Choroid plexus epithelial cell (primary cell): ENCODE measurements at places on chromosomes 7 and 10.

- no peak for DNase-seq
Observed at GRCh38 chr7:42953994-42954393, 21.8 kb downstream of the MRPL32 start.

- no peak for DNase-seq
Observed at GRCh38 chr10:23606456-23606855, 167.6 kb downstream of the OTUD1 start.

- DNase-seq = no peak
Observed at GRCh38 chr10:111954386-111954785, 229.2 kb downstream of the GPAM start.

GRCh38 chr7:138245216-138245615 is 169.0 kb downstream of the AKR1D1 start:
- peak; percentile 23 for DNase-seq

GRCh38 chr7:6430271-6430940 is 17.3 kb downstream of the DAGLB start:
- DNase-seq = peak; percentile 81

DNA sequence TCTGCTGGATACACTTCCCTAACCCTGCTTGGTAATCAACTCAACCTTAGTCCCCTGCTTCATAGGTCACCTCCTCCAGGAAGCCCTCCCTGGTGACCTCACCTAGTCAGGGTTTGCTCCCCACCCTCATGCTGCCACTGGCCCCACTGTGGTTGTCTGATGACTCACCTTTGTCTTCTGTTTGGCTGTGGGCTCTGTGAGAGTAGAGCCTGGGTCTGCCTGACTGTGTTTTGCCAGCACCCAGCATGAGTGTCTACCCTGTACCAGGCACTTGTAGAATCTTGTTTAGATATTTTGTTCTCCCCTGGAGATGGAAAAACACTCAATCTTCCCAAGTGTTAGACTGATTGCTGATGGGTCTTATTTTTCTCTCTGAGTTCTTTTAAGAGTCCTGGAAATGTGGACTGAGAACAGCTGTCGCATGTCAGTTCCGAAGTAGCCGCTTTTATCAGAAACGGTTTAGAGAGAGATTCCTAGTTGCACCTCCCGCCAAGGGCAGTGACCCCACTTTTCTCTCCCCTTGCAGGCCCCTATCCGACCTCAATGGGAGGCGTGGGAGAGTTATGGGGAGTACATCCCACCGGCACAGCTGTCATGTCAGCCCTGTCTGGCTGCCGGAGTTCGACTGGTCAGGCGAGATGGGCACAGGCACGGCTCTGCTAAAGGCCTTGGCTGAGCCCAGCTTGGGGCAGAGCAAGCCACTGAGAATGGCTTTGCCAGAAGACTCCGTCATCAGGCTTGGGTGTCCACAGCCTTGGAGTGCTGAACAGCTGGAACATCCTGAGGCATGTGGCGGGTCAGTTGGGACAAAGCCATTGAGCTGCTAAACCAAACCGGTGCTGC is 134.3 kb downstream of the GRK5 start:
- peak; percentile 91 for DNase-seq

- DNase-seq = no peak
Observed at GRCh38 chr7:75991531-75992082, 2.8 kb downstream of the TMEM120A start.

DNA sequence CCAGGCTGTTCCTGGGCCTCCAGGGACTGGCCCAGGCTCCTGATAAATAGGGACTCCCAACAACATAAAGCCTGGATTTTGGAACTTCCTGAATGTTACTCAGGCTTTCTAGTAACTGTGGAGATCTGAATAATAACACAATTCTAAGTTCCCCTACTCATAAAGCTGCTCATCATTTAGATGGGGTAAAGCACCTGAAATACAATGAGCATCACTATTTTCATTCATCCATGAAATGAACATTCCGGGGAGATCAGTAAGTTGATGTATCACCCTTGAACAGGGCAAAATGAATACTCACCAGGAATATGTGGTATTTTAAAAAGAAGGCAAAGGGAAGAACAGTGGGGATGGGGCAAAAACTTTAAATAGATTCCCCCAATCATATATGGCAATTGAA is 48.3 kb upstream of the ATRNL1 start:
- DNase-seq = no peak

- DNase-seq = no peak
Observed at GRCh38 chr7:112015146-112015545, 191.1 kb downstream of the DOCK4 start.

DNA sequence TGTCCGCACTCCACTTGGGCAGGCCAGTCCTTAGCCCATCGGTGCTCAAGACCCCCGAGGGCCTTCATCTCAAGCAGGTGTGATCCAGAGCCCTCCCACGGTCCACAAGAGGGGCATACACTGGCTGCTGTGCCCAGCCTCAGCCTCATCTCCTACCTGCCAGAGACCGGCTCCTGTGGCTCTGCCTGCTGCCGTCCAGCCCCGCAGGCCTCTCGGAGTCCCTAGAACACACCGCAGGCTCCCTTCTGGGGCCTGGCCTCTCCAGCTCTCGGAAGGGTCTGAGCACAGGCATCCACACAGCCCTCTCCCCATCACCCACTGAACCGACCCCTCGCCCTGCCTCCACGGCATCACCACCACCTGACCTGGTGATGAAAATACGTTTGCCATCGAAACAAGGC is 147.4 kb downstream of the PRKAG2 start:
- no peak for DNase-seq

GRCh38 chr10:132632091-132632561 is 94.5 kb downstream of the INPP5A start:
- DNase-seq = no peak

GRCh38 chr7:155778349-155778748 is 33.9 kb downstream of the SHH start:
- DNase-seq = no peak

- DNase-seq = no peak
Observed at GRCh38 chr10:54900584-54900983, 99.6 kb upstream of the PCDH15 start.

DNA sequence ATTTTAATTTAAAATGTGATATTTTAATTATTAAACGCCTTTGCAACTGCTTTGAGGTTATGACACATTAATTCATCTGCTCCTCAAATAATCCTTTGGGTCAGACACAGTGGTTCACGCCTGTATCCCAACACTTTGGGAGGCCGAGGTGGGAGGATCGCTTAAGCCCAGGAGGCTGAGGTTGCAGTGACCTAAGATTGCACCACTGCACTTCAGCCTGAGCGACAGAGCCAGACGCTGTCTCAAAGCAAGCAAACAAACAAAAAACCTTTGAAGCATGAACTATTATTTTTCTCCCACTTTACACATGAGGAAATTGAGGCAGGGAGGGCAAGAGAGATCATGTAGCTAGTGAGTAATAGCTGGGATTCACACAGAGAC is 1.5 kb upstream of the POLD2 start:
- no peak for DNase-seq

GRCh38 chr7:141700296-141700847 is 1.6 kb downstream of the DENND11 start:
- peak; percentile 5 for DNase-seq

DNA sequence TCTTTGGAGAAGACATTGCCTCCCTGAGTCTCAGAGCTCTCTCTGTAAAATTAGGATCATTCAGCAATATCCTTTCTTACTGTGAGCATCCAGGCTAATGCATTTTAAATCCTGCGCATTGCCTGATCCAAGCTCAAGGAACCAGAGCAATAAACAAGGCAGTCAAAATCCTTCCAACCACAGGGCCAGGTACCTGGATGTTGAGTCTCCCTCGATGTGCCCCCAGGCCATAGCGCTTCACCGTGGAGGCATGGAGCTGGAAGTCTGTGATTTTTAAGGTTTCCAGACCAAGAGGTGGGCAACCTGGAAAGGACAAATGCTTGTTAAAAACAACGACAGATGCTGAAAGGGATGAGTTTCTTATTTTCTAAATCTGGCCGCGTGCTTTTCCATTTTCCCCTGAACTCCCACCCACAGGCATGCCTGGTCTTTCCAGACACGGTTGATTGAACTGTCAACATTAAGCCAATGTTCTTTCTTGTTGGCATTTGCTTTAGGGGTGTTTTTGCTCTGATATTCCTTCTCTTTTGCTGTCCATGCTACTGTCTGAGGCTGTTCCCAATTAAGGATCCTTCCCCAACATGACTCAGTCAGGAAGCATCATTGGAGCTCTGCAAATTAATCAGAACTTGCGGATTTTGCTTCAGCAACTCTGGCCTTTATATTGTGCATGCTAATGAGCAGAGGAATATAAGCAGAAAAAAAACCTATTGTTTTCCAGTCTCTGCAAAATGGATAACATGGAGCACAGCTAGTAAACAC is 29.0 kb downstream of the CPXM2 start:
- no peak for DNase-seq

GRCh38 chr7:119271147-119271779 is 1001.7 kb upstream of the KCND2 start:
- DNase-seq = no peak

GRCh38 chr7:22622116-22622785 is 104.7 kb upstream of the IL6 start:
- no peak for DNase-seq

- DNase-seq = no peak
Observed at GRCh38 chr7:77498659-77499379, 38.3 kb upstream of the PTPN12 start.

GRCh38 chr7:1675036-1675671 is 5.1 kb downstream of the ELFN1 start:
- no peak for DNase-seq

GRCh38 chr10:71447676-71448075 is 51.0 kb downstream of the CDH23 start:
- no peak for DNase-seq

DNA sequence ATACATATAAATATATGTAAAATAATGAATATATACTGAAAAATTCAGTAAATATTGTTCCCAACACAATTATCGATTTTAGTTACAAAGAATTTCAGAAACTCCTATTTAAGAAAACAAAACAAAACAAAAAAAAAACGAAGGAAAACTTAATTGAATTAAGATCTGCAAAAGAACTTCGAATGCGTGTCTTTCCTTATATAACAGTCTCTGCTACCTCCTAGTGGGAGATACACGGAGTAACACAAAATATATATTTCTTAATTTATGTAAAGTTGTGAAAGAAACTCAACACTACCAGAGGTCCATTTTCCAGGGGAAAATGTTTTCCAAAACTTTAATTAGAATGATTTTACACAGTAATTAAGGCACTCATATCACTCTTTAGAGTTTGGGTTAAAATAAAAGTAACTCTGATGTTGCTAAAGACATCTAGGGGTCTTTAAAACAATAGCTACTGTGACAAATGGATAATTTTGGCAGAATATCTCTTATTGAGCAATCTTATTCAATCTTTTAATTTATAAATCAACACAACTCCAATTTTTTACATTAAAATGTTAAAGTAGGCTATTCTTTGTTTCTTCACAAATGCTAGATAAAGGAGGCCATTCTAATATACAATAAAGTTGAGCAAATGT is 41.6 kb downstream of the NEBL start:
- DNase-seq = peak; percentile 72

DNA sequence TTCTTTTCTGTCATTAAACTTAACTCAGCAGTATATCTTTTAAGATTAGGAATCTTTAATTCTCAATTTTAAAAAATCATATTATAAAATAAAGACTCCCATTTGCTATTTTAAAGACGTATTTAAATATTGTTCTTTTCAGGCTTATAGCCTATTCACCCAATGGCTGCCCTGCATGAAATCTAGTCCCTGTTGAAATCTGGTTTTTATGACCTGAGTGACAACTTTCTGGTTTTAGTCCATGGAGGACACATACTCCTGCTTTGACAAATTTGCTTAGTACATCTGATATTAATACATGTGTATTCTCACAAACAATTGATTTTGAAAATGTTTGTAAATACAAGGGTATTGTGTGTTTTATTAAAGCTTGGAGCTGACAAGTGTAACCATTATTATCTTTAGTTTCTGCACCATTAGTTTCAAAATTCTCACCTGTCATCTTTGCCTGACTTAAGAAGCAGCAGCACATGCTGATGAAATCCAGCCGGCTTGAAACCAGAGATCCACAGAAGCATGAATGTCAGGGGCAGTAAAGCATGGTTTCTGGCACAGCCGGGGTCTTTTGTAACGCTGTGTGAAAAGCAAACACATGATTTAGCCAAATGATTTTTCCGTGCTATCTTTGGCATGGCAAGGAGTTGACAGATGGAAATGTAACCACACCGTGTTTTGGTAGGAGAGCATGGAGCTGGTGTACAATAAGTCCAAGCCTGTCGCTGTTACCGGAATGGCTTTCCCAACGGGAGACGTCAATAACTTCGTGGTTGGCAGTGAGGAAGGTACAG is 262.8 kb downstream of the DYNC1I1 start:
- DNase-seq = no peak

DNA sequence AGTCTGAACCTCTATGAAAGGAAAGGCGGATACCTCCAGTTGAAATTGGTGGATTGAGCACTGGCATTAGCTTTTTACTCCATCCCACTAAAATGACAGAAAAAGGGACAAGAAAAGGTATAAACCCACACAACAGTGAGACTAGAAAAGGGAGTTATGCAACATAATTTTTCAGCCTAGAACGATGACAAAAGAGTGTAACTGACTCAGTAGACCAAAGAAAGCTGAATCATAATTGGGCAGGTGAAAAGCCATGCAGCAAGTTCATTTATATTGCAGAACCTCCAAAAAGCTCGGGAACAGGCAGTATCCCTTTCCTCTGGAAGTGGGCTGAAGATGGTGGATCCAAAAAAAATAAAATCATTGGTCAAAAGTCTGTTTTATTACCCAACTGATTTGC is 30.5 kb upstream of the ZCCHC24 start:
- no peak for DNase-seq

GRCh38 chr10:14583252-14583651 is 191.4 kb downstream of the FAM107B start:
- no peak for DNase-seq

DNA sequence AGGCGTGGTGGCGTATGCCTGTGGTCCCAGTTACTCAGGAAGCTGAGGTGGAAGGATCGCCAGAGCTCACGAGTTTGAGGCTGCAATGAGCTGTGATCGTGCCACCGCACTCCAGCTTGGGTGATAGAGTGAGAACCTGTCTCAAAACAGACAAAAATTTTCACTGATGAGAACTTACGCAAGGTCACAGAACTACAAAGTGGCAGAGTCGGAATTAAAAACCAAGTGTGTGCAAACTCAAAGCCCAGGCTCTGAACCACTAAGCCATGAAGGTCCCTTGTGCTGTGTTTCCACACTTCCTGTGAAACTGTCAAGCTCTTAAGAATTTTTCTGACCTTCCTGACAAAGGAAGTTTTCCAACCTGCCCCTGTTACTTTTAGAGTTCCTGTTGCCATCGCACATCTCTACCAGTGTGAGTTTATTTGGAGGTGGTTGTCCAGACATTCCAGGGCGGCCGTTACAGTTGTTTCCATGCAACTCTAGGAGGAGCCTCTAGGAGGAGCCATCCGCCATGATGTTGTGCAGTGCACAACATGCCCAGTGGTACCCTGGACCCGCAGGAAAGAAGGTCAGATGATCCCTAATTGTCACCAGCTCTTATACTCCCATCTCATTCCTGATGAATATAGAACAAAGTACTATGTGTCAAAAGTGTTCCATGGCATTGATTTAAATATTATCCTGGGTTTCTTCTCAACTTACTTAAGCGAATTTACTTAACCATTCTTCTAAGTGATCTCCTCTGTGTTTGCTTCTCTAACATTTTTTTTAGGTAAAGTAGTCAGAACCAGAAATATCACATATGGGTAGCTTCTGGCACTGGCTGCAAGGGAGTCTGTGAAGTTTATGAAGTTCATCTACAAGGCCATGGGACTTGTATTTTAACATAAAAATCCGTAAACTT is 49.0 kb upstream of the LYZL1 start:
- peak; percentile 52 for DNase-seq
